SJCRH30 (cell line): ENCODE measurements at places on chromosomes 4 and X.

DNA sequence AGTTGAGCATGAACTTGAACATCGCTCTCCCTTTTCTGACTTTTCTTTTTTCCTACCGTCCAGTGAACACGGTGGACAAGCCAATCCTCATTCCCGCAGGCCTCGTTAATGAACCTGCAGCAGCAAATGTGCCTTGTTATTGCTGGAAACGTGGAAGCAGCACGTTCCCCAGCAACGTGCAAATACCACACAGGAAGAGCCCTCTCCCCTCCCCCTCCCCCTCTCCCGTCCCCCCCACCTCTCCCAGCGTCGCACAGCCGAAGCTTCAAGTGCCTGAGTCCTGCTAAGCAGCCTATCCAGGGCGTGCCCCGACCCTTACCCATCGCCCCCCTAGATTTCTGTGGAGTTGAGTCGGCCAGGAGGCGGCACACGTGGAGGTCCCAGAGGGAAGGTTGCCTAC lies 219.9 kb downstream of the BCOR start:
- peaks cover 4% of the 10 kb centered on the region; the same call in 1 of the 2 replicates for H3K4me1 ChIP-seq
- DNase-seq = no peak
- H3K27me3 ChIP-seq = no peaks in the 10 kb centered on the region
- H3K36me3 ChIP-seq = no peaks in the 10 kb centered on the region

DNA sequence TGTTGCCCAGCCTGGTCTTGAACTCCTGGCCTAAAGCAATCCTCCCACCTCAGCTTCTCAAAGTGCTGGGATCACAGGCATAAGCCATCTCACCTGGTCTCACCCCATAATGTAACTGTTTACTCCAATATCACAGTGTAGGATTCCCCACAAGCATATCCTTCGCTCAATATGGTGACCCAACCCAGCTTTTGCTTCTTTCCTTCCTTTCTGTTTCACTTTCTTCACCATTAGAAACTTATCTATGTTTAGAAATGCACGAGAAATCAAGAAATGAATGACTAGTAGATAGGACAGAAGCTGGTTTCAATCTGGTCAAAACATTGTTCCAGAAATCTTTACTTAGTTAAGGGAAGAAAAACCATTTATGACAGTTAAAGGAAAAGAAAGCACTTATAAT lies 18.9 kb downstream of the TSPAN5 start:
- H3K4me3 ChIP-seq = no peak overlapping the region
- no peaks in the 10 kb centered on the region for H3K27me3 ChIP-seq
- no peaks in the 10 kb centered on the region for H3K36me3 ChIP-seq
- no peak overlapping the region for H3K27ac ChIP-seq

GRCh38 chrX:108292053-108292452 lies 146.2 kb downstream of the COL4A6 start:
- no peak for DNase-seq
- H3K27me3 ChIP-seq = no peaks in the 10 kb centered on the region
- no peaks in the 10 kb centered on the region for H3K36me3 ChIP-seq
- H3K4me1 ChIP-seq = no peaks in the 10 kb centered on the region
- no peak overlapping the region for H3K27ac ChIP-seq

DNA sequence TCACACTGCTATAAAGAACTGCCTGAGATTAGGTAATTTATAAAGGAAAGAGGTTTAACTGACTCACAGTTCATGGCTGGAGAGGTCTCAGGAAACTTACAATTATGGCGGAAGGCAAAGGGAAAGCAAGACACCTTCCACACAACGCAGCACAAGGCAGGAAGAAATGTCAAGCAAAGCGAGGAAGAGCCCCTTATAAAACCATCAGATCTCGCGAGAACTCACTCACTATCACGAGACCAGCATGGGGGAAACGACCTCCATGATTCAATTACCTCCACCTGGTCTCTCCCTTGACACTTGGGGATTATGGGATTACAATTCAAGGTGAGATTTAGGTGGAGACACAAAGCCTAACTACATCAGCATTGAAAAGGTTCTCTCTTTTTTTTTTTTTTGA lies 39.6 kb downstream of the PALLD start:
- H3K4me1 ChIP-seq = peaks cover 7% of the 10 kb centered on the region; the same call in 1 of the 2 replicates
- DNase-seq = no peak
- no peak overlapping the region for H3K27ac ChIP-seq
- H3K36me3 ChIP-seq = no peaks in the 10 kb centered on the region

GRCh38 chr4:83022724-83023450 lies 12.1 kb upstream of the COPS4 start:
- DNase-seq = no peak
- H3K27ac ChIP-seq = peak overlapping the region; percentile 2; the same call in 1 of the 2 replicates
- peaks cover 18% of the 10 kb centered on the region for H3K4me1 ChIP-seq
- H3K36me3 ChIP-seq = no peaks in the 10 kb centered on the region
- no peaks in the 10 kb centered on the region for H3K27me3 ChIP-seq
- no peak overlapping the region for H3K4me3 ChIP-seq

DNA sequence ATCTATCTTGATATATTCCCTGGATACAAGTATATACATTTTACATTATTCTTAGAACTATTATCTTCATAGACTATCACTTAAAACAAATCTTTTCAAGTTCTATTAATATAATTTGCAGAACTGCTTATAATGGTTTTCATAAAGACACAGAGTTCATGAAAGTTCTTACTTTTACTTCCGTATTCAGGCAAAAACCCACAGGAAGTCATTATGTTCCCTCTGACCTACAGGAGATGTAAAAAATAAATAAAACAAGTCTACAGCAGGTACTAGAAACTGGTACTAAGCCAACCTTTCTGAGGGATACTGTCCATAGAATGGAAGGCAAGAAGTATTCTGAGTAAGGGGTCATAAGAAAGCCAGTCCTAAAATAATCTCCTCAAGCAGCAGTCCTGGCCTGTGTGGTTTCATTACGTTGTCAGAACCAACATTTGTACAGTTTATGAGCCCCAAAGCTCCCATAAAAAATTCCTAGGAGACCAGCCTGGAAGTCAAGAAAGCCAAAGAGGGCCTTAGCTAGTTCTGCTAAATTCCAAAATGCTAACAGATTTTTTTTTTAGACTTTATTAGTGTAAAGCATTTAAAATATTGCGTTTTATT lies 68.6 kb downstream of the CAMK2D start:
- H3K36me3 ChIP-seq = no peaks in the 10 kb centered on the region
- H3K4me1 ChIP-seq = no peaks in the 10 kb centered on the region
- H3K27ac ChIP-seq = no peak overlapping the region
- DNase-seq = no peak
- no peak overlapping the region for H3K4me3 ChIP-seq
- no peaks in the 10 kb centered on the region for H3K27me3 ChIP-seq

DNA sequence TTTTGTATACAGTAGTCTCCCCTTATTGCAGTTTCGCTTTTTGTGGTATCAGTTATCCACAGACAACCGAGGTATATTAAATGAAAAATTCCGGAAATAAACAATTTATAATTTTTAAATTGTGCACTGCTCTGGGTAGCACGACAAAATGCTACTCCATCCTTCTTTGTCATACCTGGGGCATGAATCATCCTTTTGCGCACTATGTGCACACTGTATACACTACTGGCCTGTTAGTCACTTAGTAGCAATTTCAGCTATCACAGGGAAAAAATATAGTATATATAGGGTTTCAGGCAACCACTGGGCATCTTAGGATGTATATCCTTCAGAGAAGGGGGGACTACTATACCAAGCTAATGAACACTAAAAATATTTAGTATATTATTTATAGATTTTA lies 198.8 kb upstream of the FAT4 start:
- no peak overlapping the region for H3K27ac ChIP-seq
- H3K4me3 ChIP-seq = no peak overlapping the region
- H3K4me1 ChIP-seq = no peaks in the 10 kb centered on the region
- H3K36me3 ChIP-seq = no peaks in the 10 kb centered on the region
- H3K27me3 ChIP-seq = no peaks in the 10 kb centered on the region

DNA sequence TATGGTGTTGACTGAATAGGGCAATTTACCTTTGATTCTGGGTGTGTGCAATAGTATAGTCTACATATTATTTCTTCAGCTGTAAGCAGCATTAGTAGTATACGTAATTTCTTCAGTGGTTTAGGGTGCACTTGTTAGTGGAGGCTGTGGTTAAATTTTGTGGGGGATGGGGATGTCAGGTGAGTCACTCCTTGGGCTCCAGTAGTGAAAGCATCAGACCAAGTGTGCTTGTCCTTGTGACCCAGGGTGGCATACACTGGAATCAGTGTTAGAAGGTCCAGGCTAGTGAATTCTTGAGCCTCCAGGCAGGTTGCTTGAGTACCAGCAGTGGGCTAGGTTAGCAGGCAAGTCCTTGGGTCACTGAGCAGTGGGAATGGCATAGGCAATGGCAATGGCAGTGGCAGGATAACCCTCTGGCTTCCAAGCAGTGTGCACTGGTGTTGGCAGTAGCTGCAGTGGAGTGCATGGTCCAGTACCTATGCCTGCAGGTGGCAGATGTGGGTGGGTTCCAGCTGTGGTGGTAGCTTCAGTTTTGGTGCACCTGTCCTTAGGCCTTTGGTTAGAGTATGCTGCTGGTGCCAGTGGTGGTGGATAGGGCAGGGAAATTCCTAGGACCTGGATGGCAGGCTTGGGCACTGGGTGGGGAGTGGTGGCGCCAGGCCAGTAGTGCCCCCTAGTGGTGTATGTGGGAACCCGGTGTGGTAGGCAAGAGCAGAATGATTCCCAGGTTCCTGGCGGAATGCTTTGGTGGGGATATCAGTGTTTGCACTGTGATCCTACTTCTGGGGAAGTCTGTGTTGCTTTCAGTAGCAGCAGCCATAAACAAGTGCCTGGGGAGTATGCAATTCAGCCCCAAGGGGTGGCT lies 531.0 kb downstream of the SMARCA1 start:
- H3K4me3 ChIP-seq = no peak overlapping the region
- DNase-seq = peak; percentile 3
- H3K4me1 ChIP-seq = no peaks in the 10 kb centered on the region

GRCh38 chr4:80134936-80135701 lies 62.1 kb upstream of the ANTXR2 start:
- H3K4me1 ChIP-seq = peaks cover 7% of the 10 kb centered on the region
- H3K4me3 ChIP-seq = no peak overlapping the region
- no peaks in the 10 kb centered on the region for H3K36me3 ChIP-seq
- no peaks in the 10 kb centered on the region for H3K27me3 ChIP-seq

DNA sequence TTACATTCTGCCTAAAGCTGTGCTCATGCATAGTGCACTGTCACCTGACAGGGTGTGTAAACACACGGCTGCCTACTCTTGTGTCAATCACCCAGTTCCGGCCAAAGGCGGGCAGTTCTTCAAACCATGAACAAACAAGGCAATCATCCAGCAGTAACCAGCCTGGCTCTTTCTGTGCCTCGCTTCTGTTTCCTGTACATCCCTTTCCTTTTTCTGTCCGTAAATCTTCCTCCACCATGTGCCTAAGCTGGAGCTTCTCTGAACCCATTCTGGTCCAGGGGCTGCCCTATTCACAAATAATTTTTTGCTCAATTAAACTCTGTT lies 60.8 kb upstream of the CBR4 start:
- peak; percentile 26 for DNase-seq
- peak overlapping the region; percentile 41 for H3K4me3 ChIP-seq
- H3K27ac ChIP-seq = peak overlapping the region; percentile 71
- H3K36me3 ChIP-seq = no peaks in the 10 kb centered on the region
- peaks cover 16% of the 10 kb centered on the region; the same call in 1 of the 2 replicates for H3K4me1 ChIP-seq

DNA sequence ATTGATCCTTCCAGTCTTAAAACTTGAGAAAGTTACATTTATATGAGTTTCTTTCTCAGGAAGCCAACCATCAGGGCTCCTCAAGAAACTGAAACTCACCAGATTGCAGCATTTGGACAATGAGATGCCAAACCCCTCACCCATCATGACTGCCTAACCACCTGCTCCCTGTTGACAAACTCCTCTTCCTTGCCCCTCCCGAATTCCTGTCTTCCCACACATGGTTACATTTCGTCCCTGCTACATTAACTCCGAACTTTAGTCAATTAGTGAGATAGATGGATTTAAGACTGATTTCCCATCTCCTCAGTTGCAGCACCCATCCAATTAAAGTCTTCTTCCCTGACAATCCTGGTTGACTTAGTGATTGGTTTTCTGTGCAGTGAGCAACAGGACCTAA lies 118.7 kb downstream of the ZNF330 start:
- H3K4me3 ChIP-seq = no peak overlapping the region
- H3K27ac ChIP-seq = no peak overlapping the region
- H3K36me3 ChIP-seq = no peaks in the 10 kb centered on the region
- H3K27me3 ChIP-seq = no peaks in the 10 kb centered on the region
- peaks cover 15% of the 10 kb centered on the region; the same call in 1 of the 2 replicates for H3K4me1 ChIP-seq
